ENCODE measurements at places on chromosomes 3 and 15.
A peak's percentile ranks its signal among the peaks of the same experiment; 100 is the strongest.

GRCh38 chr3:66602691-66603090 is 101.9 kb upstream of the LRIG1 start:
- no peak for DNase-seq

DNA sequence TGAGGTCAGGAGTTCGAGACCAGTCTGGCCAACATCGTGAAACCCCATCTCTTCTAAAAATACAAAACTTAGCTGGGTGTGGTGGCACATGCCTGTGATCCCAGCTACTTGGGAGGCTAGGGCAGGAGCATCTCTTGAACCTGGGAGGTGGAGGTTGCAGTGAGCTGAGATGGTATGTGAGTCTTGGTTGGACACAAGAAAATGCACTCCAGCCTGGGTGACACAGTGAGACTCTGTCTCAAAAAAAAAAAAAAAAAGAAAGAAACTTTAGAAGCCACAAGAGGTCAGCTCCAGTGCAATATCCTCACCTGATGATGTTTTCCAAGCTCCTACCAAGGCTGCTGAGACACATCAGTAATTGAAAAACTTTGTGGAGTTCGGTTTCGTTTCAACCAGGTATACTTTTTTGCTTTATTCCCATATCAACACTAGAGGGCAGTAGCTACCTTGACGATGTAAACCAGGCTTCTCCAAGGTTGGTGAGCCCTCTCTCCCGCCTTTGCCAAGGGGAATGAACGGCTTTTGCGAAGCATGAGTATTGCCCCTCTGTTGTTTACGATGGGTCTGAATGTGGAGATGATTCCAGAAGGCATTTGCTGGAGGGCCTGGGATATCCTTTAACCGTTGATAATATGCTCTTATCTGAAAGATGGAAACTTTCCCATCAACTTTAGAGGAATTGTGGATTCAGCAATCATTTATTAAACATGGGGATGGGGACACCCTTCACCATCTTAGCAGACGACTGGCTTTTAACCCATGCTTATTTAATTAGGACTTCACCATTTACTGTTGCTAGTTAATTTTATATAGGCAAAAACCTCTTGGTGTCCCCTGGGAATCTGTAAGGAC is 202.8 kb downstream of the SV2B start:
- DNase-seq, result peak; percentile 81

- DNase-seq, result no peak
These were observed 17.3 kb upstream of the HGD start for GRCh38 chr3:120699333-120699732.

- no peak for DNase-seq
These were observed 796.8 kb upstream of the EPHA6 start for GRCh38 chr3:96017556-96017955.

DNA sequence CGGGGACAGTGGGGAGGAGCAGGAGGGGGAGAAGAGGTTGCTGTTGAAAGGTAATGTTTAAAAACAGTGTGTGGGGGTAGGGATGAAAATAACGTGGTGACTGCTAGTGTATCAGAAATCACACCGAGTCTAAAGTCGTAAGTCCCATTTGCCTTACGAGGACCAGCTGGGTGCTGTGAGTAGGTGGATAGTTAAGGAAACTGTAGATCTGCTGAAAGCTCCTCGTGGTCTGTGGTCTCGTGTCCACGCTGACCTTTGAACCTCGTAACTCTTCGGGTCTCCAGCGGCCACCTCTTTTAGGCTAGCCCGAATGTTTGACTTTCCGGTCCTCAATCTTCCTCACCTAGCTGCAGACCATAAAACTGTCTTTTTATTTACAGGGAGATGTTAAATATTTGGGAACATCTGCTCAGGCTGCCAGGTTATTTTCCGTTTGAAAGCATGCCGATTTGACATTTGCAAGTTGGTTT is 29.3 kb upstream of the ST3GAL6 start:
- DNase-seq, result peak; percentile 62
